ENCODE measurements at places on chromosomes 16 and 17.
A peak's percentile ranks its signal among the peaks of the same experiment; 100 is the strongest.

- DNase-seq = no peak
Observed at GRCh38 chr17:13678841-13679240, 77.1 kb upstream of the HS3ST3A1 start.

GRCh38 chr17:80287806-80288567 lies 27.3 kb downstream of the RNF213 start:
- DNase-seq = no peak

DNA sequence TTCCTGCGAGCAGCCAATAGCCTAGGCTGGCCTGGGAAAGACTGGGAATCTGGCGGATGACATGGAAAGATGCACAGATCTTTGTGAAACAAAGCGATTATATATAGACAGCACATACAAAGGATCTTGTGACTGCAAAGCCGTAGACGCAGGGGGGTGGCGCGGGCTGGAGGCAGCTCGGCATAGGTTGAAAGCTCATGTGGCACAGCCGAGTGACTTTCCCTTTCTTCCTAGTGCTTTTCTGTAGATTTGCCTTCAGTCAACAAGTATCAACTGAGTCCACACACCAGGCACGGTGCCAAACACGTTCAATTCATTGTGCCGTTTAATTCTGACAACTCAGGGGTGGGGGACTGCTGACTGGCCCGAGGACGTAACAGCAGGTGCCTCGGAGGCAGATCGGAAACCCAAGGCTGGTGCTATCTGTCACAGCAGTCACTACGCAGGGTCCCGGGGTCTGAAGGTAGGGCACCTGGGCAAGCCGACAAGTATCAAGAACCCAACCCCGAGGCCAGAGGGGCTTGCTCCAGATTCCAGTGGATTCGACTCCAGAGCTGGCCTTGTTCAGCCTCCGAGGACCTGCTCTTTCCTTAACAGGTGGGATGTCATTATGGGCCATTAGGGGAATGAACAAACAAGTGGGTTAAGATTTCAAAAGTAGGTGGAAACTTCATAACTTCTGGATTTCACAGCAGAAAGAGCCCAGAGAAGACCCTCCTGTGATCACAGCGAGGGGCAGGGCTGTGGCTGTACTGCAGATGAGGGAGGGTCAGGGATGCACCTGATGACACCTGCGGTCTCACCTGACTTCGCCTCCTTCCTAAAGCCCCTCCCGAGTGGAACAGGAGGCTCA lies 5.9 kb downstream of the PAM16 start:
- DNase-seq = no peak

- DNase-seq = no peak
Observed at GRCh38 chr17:80981062-80981902, 10.4 kb upstream of the CHMP6 start.

DNA sequence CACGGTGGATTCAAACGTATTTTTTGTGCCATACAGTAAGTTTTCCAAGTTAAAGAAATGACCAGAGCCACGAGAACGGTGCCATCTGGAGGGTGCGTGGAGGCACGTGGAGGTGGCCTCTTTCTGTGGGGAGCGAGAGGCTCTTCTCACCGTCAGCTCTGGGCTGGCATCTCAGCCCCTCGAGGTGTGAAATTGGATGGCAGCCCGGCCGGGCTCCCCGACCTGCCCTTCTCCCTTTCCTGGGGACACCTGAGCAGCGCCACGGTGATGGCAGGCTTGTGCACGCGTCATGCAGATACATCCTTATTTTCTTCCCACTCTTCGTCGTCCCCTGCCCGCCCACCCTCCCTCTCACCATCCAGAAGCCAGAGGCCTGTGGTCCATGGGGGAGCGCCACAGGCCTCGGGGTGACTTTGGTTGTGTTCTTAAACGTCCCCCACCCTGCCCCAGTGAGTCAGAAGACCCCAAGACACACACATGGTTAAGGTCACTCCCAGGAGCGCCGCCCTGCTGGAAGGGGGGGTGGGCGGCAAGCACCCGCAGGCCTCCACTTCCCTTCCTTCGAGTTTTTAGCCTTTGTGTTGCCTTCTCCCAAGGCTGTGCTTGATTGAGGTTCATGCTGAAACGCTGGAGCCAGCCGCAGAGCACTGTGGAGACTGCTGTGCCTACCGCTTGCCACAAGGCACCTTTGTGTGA lies 109.4 kb downstream of the BANP start:
- no peak for DNase-seq

- DNase-seq = no peak
Observed at GRCh38 chr17:28527181-28527681, 21.1 kb downstream of the FOXN1 start.

DNA sequence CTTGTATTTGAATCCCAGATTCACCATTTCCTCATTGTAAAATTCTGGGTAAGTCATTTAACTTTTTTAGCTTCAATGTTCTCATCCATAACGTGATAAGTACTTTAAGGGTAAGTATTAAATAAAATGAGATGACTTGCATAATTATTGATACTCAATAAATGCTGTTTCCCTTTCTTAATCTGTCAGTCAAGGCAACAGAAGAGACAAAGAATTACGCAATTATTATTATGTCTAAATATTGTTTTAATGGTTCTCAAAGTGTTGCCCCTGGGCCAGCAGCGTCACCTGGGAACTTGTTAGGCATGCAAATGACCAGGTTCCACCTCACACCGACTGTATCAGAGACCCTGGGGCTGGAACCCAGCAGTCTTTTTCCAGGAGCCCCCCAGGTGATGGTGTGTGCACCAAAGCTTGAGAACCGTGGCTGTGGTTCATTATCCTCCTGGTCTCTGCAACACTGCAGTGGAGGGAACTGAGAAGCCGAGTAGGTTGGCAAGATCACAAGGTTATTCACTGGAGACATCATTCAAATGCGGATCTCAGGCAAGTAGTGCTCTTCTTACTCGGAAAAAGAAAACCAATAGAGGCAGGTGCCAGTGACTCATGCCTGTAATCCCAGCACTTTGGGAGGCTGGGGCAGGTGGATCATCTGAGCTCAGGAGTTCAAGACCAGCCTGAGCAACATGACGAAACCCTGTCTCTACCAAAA lies 43.5 kb downstream of the LYRM9 start:
- DNase-seq = no peak

DNA sequence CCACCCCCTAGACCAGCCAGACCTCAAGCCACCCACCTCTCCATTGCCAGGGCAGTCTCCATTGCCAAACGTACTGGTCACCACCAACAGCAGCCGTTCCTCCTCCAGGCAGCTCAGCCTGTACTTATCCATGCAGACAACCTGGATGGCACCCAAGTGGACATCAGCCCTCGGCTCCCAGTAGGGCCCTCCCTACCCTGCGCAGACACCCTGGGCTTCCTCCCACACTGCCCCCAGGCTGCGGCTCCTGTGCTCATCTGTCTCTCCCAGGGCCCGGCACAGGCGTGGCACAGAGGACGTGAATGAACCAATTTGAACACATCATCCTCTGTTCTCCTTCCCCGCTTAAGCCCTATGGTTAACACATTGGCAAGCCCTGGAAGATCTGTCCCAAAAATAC lies 29.5 kb downstream of the NOS2 start:
- DNase-seq = no peak

- DNase-seq = no peak
Observed at GRCh38 chr17:42118545-42118944, 2.6 kb downstream of the KAT2A start.

- DNase-seq = no peak
Observed at GRCh38 chr17:27981978-27982377, 60.5 kb upstream of the NLK start.

DNA sequence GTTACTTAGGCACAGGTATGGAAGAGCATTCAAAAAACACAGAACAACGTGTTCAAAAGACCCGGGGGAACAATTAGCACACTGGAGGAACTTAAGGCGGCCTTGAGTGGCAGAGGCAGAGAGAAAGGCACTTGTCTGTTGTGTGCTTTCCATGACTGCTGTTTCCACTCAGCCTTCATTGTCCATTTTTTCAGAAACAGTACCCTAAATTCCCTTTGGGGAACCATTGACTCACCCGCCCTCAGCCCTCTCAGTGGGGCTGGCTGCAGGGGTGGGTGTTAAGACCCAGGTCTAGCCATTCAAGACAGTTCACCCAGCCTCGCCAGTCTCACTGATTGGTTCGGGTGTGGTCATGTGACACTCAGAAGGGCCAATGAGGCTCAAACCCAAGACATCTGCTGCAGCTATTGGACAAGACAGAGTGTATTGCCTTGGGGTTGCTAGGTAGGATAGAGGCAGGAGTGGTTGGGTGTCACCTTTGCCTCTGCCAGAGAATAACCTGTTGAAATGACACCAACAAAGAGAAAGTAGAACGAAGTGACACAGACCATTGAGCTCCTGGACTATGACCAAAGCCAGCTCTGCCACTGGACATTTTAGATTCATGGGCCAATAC lies 19.6 kb upstream of the CEP20 start:
- no peak for DNase-seq

DNA sequence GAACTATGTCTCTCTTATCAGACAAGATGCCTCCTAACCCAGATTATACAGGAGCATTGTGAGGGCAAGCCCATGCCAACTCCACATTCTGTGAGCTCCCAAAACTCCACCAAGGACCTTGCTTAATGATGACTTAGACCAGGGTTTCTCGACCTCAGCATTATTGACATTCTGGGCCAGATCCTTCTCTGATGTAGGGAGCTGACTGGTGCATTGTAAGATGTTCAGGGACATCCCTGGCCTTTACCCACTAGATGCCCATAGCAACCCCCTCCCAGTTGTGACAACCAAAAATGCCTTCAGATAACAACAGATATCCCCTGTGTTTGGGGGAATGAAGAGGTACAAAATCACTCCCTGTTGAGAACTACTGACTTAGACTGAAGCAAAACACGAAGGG lies 43.6 kb downstream of the HOXB1 start:
- no peak for DNase-seq

DNA sequence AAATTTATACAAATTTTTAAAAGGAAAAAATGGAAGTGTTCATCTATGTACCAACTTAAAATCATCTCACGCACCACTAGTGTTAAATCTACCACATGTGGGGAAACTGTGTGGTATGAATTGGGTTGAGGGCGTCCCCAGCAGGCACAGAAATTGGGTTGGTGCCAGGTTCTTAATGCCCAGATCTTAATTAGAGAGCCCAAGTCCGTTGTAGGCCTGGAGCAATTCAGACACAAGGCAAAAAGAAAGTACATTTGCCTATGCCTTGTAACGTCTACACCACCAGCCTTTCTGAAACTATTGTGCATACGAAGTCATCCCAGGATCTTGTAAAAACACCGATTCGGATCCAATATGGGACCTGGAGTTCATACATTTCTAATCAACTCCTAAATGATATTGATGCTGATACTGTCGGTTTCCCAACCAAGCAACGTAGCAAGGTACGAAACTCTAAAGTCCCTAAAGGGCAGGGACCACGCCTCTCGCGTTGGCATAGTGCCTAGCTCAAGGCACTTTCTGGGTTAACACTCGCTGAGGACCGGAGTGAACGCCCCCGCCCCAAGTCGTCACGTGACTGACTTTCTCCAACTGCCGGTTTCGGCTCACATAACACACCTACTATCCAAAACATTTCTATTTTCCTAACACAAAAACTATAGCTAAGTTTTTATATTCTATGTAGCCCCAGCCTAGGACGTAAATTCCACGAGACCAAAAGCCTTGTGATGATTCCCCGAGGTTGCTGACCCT lies 945 bp upstream of the UQCRC2 start:
- peak; percentile 73 for DNase-seq

GRCh38 chr17:4710693-4711634 lies 532 bp downstream of the ARRB2 start:
- no peak for DNase-seq

- no peak for DNase-seq
Observed at GRCh38 chr17:66527335-66527734, 224.9 kb downstream of the PRKCA start.

DNA sequence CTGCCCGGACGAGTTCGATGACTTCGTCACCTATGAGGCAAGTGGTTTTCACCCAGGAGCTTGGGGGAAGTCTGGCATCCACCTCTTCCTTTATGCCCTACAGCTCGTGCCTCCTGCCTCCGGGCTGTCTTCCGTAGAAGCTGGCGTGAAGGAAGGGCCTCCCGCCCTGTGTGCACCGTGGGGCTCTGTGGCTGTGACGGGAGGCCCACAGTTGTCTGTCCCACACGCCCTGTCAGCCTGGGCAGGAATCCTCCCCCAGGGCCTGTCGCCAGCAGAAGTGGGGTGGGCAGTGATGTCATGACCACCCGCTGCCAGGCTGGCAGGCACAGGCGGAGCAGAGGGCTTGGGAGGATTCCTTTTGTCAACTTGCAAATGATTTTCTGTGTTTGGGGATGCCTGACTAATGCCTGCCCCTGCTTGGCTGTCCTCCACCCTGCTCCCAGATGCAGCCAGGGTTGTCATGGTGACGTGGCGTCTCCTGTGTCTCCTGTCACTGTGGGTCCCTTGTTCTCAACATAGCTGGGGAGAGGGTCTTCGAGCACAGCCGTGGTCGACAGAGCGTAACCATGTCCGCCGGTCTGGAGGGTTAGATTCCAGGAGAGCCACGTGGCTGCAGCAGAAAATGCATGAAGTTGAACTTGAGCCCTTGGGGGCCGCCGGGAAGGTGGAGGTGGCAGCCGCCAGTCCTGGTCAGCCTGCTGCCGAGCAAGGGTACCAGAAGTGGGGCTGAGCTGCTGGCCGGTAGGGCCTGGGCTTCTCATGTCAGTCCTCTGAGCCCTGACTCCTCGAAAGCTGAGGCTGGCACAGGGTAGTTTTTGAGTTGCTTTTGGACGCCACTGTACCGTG lies 46.1 kb downstream of the RAB11FIP3 start:
- DNase-seq = no peak
